ENCODE measurements at places on chromosomes 2 and 18. TPM values are rescaled to one million over a fixed set of nuclear protein-coding genes. Genes with fewer than 3 reads are reported as not detected.

Gene FEV
- not detected for total RNA-seq

Gene METAP1D
- total RNA-seq, result 5.3 TPM

GRCh38 chr2:187702157-187702556 is 147.9 kb upstream of the TFPI start:
- DNase-seq, result no peak

DNA sequence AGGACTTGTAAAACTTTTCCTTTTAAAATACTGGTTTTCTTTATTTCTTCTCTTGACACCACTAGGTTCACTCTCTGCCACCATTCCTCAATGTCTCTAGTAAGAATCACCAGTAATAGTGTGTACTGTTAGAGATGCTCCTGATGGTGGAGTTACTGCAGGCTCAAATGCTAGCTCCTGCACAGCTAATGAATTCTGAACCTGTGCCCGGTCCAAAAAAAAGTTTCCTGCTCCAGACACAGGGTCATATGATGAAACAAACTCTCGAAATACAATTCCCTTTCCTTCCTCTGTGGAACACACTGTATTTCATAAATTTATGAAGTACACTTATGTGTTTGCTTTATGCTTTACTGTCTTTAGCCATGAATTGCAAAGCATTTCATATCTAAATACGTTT is 19.2 kb downstream of the PMS1 start:
- peak; percentile 53 for DNase-seq

- DNase-seq, result no peak
Measured at GRCh38 chr2:187922846-187923245, 368.6 kb upstream of the TFPI start.
